ENCODE measurements at places on chromosomes 16 and 17. TPM values are rescaled to one million over a fixed set of nuclear protein-coding genes. Genes with fewer than 3 reads are reported as not detected.

GRCh38 chr16:86722970-86723369, 144.6 kb downstream of the FOXL1 start:
- DNase-seq: no peak

GRCh38 chr17:50265690-50266315, 8.5 kb upstream of the TMEM92 start:
- no peak for DNase-seq

DNA sequence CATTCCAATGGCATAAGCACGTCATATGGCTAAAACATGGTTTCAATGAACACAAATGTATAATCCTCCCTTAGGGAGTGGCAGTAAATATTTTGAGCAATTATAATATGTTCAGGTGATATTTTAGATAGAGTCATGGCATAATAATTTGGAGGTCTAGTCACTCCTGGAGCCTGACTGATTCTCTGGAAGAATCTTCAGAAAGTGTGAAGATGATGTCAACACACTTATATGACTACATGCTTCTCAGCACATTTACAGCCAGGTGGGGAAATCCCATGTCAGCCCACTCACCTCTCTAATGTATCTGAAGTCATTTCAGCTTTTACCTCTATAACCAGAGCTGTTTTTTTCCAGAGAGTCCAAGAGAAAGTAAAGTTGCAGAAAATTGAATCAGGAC, 474.8 kb downstream of the SHISA9 start:
- DNase-seq: no peak

- no peak for DNase-seq
Measured at GRCh38 chr16:372302-372983, 2.1 kb upstream of the MRPL28 start.

The CCL4 gene
- not detected for total RNA-seq

Data from G401 (cell line).